Right atrium auricular region (tissue), 2 donors: ENCODE measurements at places on chromosomes 16 and 17. TPM values are rescaled to one million over a fixed set of nuclear protein-coding genes. Genes with fewer than 3 reads are reported as not detected.

Gene TMEM98
- 117 TPM for total RNA-seq

Gene HYDIN
- 3.8 TPM for total RNA-seq

Gene PROCA1
- total RNA-seq, result 0.94 TPM

Gene PDE6G
- total RNA-seq, result not detected

Gene PYDC1
- total RNA-seq, result not detected

Gene GPR142
- not detected for total RNA-seq

Gene TMC8
- total RNA-seq, result 1.0 TPM

Gene CDH8
- not detected for total RNA-seq

Gene ARL5C
- not detected for total RNA-seq
